GM12864 (cell line): ENCODE measurements at places on chromosomes 12 and 14.

GRCh38 chr14:30108975-30109700 lies 181.5 kb upstream of the PRKD1 start:
- no peak for DNase-seq

DNA sequence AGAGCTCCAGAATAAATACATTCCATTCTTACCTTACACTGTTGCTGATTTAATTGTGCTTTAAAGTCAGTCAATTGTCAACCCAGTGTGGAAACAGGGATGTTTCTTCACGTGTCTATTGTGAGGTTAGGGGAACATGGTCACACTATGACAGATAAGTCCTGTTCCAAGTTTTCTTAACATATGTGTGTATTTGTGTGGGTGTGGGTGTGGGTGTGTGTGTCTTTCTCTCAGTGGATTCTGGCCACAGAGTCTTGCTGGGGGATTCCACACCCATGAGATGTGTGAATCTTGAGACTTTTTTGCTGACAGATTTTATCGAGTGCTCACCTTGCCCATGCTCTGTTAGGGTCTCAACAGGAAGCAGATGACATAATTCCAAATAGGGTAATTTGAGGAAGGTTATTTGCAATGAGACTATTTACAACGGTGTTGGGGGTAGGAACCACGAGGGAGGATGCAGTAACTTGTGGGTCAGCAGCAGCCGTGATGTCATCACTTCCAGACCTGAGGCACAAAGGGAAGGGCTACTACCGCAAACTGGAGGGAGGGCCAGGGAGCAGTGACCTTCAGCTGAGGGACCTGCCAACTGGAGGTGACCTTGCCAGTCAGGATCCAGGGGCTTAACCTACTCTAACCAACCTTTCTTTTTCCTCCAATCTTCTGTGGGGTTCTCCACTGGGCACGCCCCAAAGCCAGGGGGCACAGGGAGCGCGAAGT lies 1.9 kb upstream of the VRK1 start:
- no peak for DNase-seq

DNA sequence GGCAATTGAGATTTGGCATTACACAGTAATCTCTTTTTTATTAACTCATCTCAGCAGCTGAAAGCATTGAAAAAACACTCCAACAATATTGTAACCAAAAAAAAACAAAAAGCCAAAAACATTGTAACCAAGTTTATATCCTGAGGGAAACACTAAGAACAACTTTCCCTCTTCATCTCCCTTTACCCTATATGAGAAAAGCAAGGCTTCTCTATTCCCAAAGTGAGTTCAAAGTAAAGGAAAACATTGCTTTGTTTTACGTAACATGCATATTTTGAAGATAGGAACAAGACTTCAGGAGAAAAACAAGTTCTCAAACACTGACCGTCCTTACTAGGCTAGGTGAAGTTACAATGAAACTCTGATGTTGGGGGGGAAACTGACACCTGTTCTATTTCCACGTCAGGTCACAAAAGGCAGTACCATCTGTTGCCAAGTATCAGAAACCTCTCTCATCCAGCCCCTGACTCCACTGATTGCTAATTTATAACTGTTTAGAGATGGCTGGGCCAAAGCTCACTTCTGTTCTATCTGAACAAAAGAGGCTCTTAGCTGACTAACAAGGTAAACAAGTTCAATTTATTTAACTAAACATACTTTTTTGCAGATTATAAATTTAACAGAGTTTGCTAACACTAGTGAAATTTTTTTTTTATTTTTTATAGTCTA lies 67.9 kb upstream of the PLXNC1 start:
- DNase-seq, result no peak

GRCh38 chr12:15274561-15274967 lies 47.7 kb upstream of the PTPRO start:
- DNase-seq, result no peak

DNA sequence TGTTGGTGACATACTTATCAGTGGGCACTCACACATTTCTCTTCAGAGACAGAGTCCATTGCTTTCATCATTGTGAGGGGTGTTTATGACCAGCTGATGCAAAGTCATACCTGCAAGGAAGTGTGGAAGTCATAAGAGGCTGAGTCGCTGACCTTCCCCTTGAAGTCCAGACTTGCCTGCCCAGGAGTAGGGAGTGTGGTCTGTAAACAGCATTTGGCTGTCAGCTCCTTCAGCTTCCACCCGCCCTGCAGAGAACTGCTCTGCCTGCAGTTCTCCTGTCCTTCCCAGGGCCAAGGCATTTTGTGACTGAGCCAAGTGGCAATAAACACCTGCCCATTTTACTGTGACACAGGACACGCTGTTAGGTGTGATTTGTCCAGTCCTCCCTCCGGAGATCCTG lies 801.3 kb downstream of the BCL11B start:
- DNase-seq, result no peak

GRCh38 chr12:116808113-116809105 lies 70.3 kb downstream of the RNFT2 start:
- no peak for DNase-seq

DNA sequence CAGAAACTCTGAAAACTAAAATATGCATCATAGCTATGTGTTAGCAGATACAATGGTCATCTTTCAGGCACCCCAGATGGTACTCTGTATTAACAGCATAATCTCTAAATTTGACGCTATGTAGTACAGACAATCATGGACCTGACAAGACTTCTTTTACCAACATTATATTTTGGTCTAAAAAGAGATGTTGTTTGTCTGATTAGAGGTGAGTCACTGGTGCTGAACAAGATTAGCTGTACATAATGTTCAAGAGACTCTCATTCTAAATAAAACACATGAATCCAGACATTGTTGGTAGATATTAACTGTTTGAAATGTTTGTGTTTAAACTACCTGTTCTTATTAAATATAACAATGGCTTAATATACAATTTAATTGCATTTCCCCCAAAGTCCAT lies 146.4 kb upstream of the LMNTD1 start:
- DNase-seq, result no peak

DNA sequence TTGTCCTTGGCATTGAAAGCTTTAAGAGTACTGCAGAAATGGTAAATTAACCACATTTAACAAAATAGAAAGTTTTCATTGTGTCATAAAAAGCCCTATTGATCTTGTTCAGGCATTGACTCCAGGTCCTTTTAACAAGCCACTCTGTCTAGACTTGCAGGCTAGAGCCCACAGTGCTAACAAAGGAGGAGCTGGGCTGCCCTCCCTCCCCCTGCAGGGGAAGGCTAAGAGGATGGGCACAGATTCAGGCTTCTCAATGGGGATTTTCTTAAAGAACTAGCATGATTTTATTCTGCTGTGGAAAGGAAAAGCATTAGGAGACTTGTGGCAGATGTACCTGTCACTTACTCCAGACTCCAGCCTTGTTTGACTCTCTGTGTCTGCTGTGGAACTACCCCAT lies 463.6 kb downstream of the NRXN3 start:
- DNase-seq, result no peak

DNA sequence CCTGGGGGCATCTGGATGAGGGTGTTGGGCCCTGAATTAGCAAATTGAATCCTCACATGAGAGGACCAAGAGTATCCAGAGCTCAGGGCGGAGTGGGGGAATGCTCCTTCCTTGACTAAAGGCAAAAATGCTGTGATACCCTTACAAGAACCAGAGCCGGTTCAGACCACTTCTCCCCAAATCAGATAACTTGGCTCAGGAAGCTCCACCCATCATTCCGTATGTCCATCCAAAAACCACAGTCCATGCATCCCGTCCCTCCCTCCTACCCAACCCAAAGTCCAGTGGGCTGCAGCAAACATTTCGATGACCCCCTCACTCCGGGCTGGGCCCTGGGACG lies 22.4 kb downstream of the DIO3 start:
- DNase-seq, result no peak

- no peak for DNase-seq
These were observed 145.2 kb upstream of the KRR1 start for GRCh38 chr12:75656648-75657047.

- DNase-seq, result no peak
These were observed 268.2 kb upstream of the GRIP1 start for GRCh38 chr12:66947119-66947518.

DNA sequence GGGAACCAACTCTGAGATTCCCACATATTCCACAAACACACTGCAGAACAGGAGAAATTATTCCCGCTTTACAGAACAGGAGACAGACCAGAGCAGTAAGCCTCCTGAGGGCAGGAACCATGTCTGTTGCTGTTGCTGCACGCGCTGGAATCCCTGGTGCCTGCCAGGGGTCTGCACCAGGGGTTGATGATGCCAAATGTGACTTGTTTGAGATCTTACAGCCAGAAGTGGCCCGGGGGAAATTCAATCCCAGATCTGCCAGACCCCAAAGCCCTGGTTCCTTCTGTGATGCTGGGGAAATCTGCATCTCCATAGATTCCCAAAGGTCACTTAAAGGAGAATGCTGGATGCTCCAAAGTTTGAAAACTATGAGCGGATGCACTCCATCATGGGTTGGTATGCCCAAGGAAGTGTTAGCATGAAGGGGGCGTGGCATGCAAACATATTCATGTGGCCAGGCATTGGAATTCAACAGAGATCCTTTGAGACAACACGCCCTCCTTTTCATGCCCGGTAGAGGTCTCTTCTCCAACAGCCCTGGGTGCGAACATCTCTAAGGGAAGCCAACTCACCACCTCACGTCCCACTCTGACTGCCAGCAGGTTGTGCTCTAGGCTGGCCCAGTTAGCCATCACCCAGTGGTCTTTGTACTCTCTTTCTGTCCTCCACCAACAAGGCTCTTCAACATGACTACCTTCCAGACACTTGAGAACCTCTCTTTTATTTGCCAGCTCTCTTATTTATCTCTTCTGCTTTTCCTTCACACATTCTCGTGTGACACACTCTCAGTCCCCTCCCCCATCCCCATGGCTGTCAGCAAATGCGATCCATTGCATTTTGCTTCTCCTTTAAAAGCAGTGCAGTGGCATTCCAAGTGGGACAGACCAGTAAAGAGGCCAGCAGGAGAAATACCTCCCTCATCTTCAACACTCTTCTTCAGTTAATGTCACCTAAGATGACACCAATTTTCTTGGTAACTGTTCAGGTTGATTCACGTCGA lies 131.3 kb downstream of the ZFP36L1 start:
- DNase-seq, result no peak

GRCh38 chr12:119802472-119802871 lies 74.6 kb downstream of the CIT start:
- DNase-seq, result no peak

DNA sequence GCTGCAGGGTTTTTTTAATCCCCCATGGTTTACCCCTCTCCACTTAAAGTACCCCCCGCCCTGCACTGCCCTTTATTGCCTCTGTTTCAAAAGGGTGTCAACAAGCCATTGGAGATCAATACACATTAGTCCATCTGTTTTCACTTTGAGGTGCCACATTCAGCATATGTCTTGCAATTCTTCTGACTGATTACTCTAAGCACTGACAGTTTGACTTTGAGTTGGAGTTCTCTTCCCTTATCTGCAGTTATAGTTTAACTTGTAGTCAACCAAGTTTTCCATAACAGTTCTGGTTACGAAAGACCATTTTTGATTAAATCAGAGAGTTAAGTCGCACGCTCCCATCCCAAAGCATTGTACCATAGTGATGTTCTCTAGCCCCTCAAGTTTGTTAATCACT lies 260.8 kb upstream of the TBX3 start:
- no peak for DNase-seq

GRCh38 chr12:93174473-93174872 lies 203.3 kb upstream of the NUDT4 start:
- DNase-seq, result no peak

- no peak for DNase-seq
These were observed 18.9 kb downstream of the TMEM63C start for GRCh38 chr14:77200406-77200985.

GRCh38 chr12:62917926-62918325 lies 17.0 kb downstream of the PPM1H start:
- DNase-seq, result no peak

DNA sequence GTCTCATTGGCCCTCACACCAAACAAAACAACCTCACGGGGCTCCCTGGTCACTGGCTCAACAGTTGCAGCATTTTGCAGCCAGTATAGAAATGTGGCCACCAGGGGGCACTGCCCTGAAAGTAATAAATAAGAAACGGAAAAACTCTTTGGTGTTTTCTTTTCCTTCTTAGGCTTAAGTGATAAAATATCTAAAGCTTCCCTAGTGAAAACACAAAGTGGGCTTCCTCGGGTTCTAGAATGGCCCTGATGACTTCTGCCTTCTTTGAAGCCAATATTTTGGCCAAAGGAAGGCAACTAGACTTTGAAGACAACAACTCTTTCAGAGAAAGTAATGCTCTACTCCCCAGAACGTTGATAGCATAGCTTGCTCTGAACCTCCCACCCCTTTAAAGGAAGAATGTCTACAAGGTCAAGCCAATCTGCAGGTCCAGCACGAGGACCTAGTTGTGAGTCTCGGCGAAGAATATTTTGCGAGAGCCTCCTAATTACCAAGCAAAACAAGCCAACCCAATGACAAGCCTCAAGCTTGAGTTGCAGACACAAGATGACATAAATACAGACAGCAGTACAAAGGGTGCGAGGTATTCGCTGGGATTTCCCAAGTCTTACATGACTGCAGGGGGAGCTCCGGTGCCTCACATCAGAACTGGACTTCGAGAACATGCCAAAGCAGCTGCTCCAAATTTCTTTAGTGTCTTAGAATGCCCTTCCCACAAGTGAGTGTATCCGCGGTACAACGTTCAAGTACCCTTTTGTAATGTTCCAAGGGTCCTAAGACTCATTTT lies 2.6 kb downstream of the ITPK1 start:
- DNase-seq, result peak; percentile 62

DNA sequence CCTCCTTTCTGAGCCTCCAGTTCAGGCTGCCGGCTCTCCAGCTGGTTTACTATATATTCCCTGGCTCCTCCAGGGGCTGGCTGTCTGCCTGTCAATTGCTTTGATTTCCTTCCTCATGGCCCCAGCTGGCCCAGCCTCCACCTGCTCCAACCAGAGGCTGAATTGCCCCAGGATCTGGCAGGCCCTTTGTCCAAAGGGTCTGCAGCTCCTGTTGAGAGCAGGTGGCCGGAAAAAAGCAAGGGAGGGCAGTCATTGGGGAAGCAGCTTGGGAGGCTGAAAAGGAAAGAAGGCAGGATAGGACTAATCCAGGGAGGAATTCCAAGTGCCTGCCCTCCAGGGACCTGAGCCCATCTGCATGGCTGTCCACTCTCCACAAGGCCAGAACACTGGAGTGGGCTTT lies 25.3 kb downstream of the PAH start:
- DNase-seq, result no peak

DNA sequence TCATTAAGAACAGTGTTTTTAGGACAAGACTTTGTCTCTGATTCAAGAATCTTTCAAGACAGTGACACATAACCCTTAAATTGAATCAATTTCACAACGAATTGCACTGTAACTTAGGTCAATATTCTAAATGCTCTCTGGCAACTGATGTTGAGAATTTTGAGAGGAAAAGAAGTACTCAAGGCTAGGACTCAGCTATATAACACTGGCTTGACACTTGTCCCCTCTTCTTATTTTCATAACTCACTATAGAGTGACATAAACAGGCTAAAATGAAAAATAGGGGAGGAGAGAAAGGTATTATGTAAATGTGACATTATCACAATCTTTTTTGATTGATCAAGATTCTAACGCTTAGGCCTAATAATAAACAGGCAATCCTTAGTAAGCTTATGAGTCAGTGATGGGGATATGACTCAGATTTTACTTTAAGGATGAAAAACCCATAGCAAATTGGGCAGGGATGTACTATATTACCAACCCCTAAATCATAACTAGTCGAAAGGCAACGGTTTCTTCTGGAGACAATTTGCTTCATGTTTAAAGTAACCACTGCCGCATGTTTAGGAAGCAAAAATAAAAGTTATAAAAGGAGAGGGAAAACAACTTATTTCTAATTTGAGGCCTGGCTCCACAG lies 10.9 kb downstream of the BTG1 start:
- DNase-seq, result no peak

- no peak for DNase-seq
These were observed 263.7 kb downstream of the BMP4 start for GRCh38 chr14:53692885-53693284.

GRCh38 chr12:12408265-12408690 lies 51.4 kb downstream of the BORCS5 start:
- no peak for DNase-seq
